ENCODE measurements at places on chromosomes 5 and 9.

DNA sequence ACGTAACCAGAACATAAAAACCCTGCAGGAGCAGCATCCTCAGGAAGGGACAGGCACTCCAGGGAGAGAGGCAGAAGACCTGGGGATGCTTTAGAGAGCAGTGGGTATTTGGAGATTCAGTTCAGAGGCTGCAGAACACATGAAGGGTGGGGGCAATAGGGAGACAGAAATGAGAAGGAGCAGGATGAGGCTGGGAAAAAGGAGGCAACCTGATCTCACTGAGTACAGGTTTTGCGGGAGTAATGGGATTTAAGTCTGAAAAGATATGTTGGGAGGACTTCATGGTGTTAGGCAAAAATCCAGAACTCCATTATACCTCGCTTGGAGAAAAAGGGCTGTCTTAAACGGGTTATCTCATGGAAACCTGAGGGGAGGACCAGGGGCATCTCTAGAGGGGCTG is 41.3 kb upstream of the GARNL3 start:
- no peak for DNase-seq

- no peak for DNase-seq
Observed at GRCh38 chr9:105259731-105260612, 15.5 kb downstream of the SLC44A1 start.

DNA sequence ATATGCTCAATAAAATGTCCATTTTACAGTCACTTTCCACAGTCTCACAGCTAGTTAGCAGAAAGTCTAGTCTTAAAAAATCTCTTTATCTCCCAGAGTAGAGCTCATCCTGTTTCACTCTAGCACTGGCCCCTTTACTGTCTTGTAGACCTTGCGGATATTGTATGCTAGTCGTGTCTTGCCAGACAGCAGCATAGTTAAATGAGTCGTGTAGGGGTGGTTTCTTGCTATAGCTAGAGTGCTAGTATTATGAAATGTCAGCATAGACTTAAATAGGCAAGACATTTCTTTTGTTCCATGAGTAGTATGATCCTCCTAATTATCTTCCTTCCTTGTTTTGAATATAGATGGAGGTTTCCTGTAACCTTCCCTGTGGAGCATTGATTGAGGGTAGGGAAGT is 77.4 kb downstream of the C7 start:
- DNase-seq = no peak

GRCh38 chr5:111735583-111736270 is 21.3 kb downstream of the NREP start:
- peak; percentile 7 for DNase-seq

- DNase-seq = no peak
Observed at GRCh38 chr5:137598399-137598798, 99.3 kb upstream of the SPOCK1 start.

DNA sequence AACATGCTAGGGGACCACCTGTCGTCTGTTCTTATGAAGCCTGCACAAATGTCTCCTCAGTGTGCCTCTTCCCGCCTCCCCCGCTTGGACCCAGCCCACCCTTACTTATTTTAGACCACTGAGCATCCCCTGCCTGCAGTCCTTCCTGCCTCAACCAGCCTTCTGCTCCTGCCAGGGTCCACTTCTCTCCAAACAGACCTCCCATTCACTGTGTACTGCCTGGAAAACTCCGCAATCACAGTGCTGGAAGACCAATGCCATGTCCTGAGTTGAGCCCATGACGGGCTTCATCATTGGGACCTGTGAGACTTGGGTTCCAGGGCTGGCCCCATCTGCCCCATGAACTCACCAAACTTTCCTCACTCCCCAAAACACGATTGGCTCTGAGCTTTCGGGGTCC is 309.4 kb downstream of the IRX1 start:
- DNase-seq = no peak

- no peak for DNase-seq
Observed at GRCh38 chr9:116654059-116654355, 33.1 kb upstream of the TRIM32 start.

DNA sequence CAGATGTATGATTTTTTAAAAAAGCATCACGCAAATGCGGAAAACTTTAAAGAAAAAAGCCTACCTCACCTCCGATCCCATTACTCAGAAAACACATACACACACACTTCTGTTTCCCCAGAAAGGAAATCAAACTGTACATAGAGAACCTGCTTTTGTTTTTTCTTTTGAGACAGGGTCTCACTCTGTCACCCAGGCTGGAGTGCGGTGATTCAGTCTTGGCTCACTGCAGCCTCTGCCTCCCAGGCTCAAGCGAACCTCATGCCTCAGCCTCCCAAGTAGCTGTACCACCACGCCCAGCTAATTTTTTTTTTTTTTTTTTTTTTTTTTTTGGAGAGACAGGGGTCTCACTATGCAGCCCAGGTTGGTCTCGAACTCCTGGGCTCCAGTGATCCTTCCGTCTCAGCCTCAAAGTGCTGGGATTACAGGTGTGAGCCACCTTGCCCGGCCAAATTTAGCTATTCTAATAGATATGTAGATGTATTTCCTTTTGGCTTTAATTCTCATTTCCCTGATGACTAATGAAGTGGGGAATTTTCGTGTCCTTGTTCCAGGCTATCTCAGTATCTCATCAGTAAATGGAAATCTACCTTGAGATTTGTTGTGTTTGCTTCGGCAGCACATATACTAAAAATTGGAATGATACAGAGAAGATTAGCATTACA is 25.7 kb upstream of the EEIG1 start:
- DNase-seq = no peak

- DNase-seq = no peak
Observed at GRCh38 chr5:147689426-147689825, 93.1 kb downstream of the JAKMIP2 start.

GRCh38 chr9:123107639-123108285 is 74.3 kb downstream of the GPR21 start:
- no peak for DNase-seq

DNA sequence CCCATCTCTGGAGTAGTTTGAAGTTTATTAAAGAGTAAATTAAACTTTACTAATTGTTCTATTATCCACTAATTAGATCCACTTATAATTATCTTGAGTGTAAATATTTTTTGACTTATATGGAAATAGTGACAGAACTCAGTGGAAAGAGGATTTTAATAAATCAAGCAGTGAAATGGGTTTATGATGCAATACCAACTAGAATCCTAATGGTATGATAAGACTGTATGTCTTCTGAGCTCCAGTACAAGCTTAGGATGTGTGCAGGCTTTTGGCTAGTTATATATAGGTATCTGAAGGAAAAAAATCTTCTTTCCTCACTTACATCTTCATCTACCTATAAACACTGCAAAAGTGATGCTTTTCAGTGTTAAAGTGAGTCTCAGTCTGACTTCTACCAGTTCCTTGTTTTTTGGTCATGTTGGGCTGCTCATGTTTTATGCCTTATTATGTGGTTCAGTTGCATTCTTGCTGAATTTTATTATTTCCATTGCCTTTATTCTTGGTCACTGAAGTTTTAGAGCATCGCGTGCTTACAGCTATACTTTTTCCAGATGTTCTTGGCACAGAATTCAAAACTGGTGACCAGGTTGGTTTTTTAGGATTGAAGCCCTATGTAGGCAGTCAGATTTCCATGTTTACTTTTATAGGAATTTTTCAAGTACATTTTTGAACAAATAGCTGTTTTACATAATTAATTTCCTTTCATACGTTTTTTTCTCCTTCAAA is 30.5 kb downstream of the XRCC4 start:
- no peak for DNase-seq

- no peak for DNase-seq
Observed at GRCh38 chr9:563200-563599, 278.3 kb upstream of the DMRT1 start.

DNA sequence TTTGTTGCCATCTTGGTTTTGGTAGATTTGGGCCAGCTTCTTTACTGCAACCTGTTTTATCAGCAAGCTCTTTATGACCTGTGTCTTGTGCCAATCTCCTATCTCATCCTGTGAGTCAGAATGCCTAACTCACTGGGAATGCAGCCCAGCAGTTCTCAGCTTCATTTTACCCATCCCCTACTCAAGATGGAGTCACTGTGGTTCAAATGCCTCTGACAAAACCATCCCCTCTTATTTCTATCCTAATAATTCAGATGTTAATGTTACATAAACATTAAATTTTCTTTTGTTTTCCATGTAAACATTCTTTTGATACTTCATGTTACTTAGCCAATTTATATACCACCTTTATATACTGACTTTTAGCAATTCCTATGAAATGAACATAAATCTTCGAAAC is 746.3 kb downstream of the CDH18 start:
- DNase-seq = no peak

DNA sequence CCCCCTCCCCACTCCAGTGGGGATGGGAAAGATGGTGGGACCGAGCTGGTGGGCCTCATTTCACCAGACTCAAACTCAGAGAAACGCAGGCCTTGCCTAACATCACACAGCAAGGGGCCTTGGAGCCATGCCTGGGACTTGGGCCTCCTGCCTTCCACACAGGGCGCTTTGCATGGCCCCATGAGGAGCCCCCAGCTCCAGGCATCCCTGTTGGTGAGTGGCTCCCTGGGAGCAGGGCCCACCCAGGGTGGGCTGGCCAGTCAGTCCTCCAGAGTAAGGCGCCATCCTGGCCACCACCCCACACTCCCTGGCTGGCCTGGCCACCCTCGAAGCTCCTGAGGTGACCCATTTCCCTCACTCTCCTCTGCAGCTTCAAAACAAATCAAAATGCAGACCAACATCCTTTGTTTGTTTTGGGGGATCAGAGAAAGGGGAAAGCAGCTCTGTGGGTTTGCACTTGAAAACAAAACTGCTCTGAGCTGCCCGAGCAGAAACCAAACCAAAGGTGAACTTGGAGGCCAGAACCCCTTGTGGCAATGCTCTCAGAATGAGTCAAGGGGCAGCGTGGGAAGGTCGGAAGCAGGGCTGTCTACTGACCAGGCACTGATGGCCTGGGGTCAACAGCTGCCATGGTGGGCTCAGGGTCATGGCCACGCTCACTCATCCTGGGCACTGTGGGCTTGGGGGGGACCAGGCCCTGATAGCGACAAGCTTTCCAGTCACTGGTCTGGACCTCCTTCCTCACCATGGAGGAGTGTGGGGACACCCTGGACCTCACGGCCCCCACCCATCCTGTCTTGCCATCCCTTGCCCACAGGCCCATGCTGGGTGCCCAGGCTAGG is 37.0 kb upstream of the VDAC1 start:
- DNase-seq = no peak

DNA sequence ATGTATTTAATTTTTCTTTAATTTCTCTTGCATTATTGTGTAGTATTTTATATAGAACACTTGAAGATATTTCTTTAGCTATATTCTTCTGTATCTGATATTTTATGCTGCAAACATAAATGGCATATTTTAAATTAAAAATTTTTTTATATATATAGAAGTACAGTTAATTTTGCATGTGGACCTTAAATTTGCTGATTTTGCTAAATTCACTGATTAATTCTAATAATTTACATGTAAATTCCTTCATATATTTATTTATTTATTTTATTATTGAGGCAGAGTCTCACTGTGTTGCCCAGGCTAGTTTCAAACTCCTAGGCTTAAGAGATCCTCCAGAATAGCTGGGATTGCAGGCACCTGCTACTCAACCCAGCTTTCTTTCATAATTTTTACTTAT is 276.9 kb downstream of the PRR16 start:
- DNase-seq = no peak

DNA sequence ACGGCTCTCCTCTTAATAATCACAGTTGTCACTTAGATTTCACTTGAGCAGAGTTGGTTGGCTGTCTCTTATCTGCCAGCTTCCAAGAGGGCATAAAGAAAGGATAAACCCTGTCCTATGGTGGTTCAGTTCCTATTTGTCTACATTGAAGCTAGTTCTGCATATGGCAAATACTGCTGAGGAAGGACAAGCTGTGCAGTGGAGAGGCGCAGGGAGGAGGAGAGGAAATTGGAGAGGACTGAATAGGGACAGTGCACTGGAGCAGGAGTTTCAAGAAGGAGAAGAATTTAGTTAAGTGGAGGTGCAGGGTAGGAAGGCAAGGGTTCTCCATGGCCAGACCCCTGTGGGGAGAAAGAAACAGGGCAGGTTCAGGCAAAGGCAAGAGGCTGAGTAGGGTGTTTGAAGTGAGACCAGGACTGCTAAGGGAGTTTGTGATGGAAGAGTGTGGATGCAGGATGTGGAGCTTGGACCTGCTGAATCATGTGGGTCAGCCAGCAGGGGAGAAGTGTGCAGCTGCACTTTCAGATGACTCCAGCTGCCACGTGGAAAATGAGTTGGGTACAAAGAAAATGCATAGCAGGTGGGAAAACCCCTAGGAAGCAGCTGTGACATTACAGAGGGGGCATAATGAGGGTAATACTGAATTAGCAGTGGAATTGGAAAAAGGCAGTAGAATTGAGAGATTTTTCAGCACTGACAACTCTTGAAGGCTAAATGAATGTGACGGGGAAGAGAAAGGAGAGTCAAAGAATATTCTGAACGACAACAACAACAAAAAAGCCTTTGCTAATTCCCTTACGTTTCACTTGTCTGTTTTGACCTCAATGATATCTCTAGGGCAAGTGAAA is 66.8 kb downstream of the MAMDC2 start:
- no peak for DNase-seq

GRCh38 chr5:169667896-169668674 is 31.0 kb downstream of the DOCK2 start:
- DNase-seq = no peak

- DNase-seq = peak; percentile 76
Observed at GRCh38 chr9:120928483-120929228, 2.1 kb upstream of the TRAF1 start.

DNA sequence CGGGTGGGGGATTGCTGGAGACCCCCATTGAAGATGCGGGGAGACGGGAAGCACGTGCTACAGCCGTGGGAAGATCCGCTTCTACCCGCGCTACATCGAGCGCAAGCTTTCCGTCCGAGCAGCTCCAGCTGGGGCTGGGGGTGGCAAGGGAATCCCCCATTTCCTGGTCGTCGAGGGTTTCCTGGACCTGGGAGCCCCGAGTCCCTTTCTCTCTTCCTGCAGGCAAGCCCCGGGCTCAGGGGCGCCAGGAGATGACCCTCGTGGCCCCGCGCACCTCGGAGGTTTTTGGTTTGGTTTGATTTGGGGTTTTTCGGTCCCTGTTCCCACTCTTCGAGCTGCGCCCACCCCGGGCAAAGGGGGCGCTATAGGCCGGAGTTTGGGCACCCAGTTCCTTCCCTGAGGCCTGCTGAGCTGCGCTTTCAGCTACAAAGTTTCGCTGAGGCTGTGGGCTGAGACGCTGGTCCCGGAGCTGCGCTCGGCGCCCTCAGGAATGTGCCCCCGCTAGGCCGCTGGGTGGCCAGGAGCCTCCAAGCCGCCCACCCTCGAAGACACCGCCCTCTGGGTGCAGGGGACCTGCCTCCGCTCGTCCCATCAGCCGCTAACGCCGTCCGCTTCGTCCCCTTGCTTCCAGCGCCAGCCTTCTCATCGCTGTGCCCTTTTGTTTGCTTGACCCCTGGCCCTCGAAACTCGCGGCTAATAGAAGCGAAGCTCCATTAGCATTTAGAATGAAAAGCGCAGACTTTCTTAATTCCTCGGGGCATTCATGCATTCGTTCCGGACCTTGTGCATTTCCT is 2.9 kb downstream of the NR4A3 start:
- DNase-seq = peak; percentile 68

DNA sequence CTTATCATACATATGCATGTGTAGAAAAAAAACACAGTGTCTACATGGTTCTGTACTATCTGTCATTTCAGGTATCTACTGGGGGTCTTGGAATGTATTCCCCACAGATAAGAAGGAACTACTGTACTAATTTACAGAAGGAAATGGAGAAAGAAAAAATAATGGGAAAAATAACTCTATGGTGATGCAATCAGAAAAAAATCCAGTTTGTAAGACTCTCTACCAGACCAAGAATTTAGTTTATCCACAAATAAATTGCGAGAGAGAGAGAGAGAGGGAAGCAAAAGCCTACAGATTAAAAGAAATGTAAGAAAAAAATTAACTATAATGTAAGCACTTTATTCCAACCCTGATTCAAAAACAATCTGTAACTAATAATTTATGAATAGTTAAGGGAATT is 708.6 kb upstream of the ZNF608 start:
- DNase-seq = no peak

GRCh38 chr9:109597496-109597895 is 99.4 kb upstream of the PTPN3 start:
- DNase-seq = no peak
